ENCODE measurements at places on chromosomes 2 and 18. TPM values are rescaled to one million over a fixed set of nuclear protein-coding genes. Genes with fewer than 3 reads are reported as not detected.

CEP68 gene
- 52.0 TPM for total RNA-seq

UGT1A6 gene
- not detected for total RNA-seq

RAB31 gene
- total RNA-seq: 1.1 TPM

SULT1C2 gene
- total RNA-seq: not detected

IL1R1 gene
- 1.5 TPM for total RNA-seq

GREB1 gene
- total RNA-seq: 0.46 TPM

PCARE gene
- total RNA-seq: not detected

ST8SIA5 gene
- not detected for total RNA-seq

C1QL2 gene
- not detected for total RNA-seq

IL1RL2 gene
- total RNA-seq: not detected

PRLH gene
- total RNA-seq: not detected

C1D gene
- total RNA-seq: 13.2 TPM

TEX44 gene
- not detected for total RNA-seq

RASGRP3 gene
- total RNA-seq: 7.1 TPM

CYS1 gene
- not detected for total RNA-seq

MARS2 gene
- 9.5 TPM for total RNA-seq

CCDC121 gene
- 1.9 TPM for total RNA-seq

IL36RN gene
- not detected for total RNA-seq

DNAJC10 gene
- total RNA-seq: 55.6 TPM
